T-helper 17 cell (primary cell): ENCODE measurements at places on chromosomes 1 and 21.

GRCh38 chr1:162147760-162148159 is 78.3 kb downstream of the NOS1AP start:
- no peaks in the 10 kb centered on the region for H3K4me1 ChIP-seq
- peaks cover 18% of the 10 kb centered on the region for H3K27me3 ChIP-seq
- no peak for DNase-seq
- no peak overlapping the region for H3K4me3 ChIP-seq
- no peak overlapping the region for H3K27ac ChIP-seq
- H3K36me3 ChIP-seq, result no peaks in the 10 kb centered on the region

- no peak overlapping the region for H3K4me3 ChIP-seq
- H3K27ac ChIP-seq, result no peak overlapping the region
- peaks cover 21% of the 10 kb centered on the region for H3K4me1 ChIP-seq
- DNase-seq, result no peak
- peaks cover 3% of the 10 kb centered on the region for H3K36me3 ChIP-seq
Measured at GRCh38 chr1:44259090-44259489, 45.8 kb downstream of the DMAP1 start.

GRCh38 chr1:10544239-10544638 is 69.5 kb downstream of the PEX14 start:
- H3K36me3 ChIP-seq, result no peaks in the 10 kb centered on the region
- peak overlapping the region; percentile 56 for H3K4me3 ChIP-seq
- peaks cover 23% of the 10 kb centered on the region for H3K4me1 ChIP-seq
- peak overlapping the region; percentile 62 for H3K27ac ChIP-seq
- no peaks in the 10 kb centered on the region for H3K27me3 ChIP-seq
- DNase-seq, result no peak

DNA sequence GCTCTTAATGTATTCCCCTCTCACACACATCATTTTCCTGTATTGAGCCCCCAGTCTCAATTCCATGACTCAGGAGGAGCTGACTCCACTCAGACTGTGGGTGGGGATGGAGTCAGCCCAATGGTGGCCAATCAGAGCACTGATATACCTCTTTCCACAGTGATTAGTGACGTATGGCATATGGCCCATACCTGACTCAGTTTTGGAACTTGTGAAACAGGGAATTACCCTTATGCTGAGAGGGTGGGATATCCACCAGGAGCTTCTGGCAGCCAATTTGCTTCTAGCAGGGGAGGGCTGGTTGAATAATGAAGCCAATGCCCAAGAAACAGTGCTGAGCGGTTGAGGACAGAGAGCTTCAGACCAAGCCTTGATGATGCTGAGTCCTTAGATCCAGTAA is 86.4 kb upstream of the SPATA6 start:
- DNase-seq, result no peak
- no peak overlapping the region for H3K27ac ChIP-seq
- peaks cover 35% of the 10 kb centered on the region for H3K27me3 ChIP-seq
- no peaks in the 10 kb centered on the region for H3K4me1 ChIP-seq
- H3K4me3 ChIP-seq, result no peak overlapping the region

GRCh38 chr1:42081475-42081874 is 71.7 kb upstream of the GUCA2B start:
- no peak overlapping the region for H3K27ac ChIP-seq
- peaks cover 40% of the 10 kb centered on the region for H3K27me3 ChIP-seq
- no peak overlapping the region for H3K4me3 ChIP-seq
- no peak for DNase-seq
- H3K4me1 ChIP-seq, result peaks cover 5% of the 10 kb centered on the region

- H3K36me3 ChIP-seq, result peaks cover 4% of the 10 kb centered on the region
- no peak overlapping the region for H3K4me3 ChIP-seq
- no peak for DNase-seq
- peaks cover 89% of the 10 kb centered on the region for H3K27me3 ChIP-seq
- no peak overlapping the region for H3K27ac ChIP-seq
Measured at GRCh38 chr1:205939690-205940330, 3.4 kb downstream of the SLC26A9 start.

- no peaks in the 10 kb centered on the region for H3K27me3 ChIP-seq
- DNase-seq, result no peak
- H3K27ac ChIP-seq, result peak overlapping the region; percentile 92
- peaks cover 66% of the 10 kb centered on the region for H3K4me1 ChIP-seq
- peak overlapping the region; percentile 77 for H3K4me3 ChIP-seq
- peaks cover 2% of the 10 kb centered on the region for H3K36me3 ChIP-seq
Measured at GRCh38 chr1:167446966-167447365, 71.4 kb downstream of the CD247 start.
